Stimulated activated CD8-positive, alpha-beta memory T cell treated with anti-CD3 and anti-CD28 coated beads, Interleukin-4, amount 100 ng/mL, for 4 hours (primary cell): ENCODE measurements at places on chromosomes 7 and 10.

- no peak for DNase-seq
These were observed 144.7 kb downstream of the ALOX5 start for GRCh38 chr10:45518741-45519140.

DNA sequence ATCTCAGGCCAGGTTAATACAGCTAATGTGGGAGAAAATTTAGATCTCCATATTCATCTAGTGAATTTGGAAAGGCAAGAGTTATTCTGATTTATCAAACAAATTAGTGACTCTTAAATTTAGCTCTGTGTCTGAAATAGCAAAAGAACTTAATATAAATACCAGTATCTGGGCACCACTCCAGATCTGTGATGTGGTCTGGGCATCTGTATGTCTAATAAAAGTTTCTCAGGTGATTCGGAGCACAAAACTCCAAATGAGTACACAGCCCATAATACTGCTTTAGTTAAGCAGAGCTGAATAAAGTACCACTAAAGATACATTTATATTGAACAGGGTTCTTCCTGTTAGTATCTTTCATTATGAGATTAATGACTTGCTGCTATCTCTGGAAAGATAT, 261.4 kb downstream of the BAMBI start:
- DNase-seq: no peak

- DNase-seq: no peak
These were observed 159.2 kb downstream of the NEURL1 start for GRCh38 chr10:103652599-103653281.

- DNase-seq: no peak
These were observed at the start of gene DDC for GRCh38 chr7:50564640-50565558. TSS of gene DDC (minus strand) at chr7:50565405. CDS start at chr7:50544085, 21,320 bp downstream.

- no peak for DNase-seq
These were observed 127.4 kb upstream of the AGR3 start for GRCh38 chr7:17009007-17009719.

GRCh38 chr7:34165927-34166550, 260.7 kb downstream of the BMPER start:
- no peak for DNase-seq

- no peak for DNase-seq
These were observed 268.6 kb downstream of the HGF start for GRCh38 chr7:81501220-81501619.

DNA sequence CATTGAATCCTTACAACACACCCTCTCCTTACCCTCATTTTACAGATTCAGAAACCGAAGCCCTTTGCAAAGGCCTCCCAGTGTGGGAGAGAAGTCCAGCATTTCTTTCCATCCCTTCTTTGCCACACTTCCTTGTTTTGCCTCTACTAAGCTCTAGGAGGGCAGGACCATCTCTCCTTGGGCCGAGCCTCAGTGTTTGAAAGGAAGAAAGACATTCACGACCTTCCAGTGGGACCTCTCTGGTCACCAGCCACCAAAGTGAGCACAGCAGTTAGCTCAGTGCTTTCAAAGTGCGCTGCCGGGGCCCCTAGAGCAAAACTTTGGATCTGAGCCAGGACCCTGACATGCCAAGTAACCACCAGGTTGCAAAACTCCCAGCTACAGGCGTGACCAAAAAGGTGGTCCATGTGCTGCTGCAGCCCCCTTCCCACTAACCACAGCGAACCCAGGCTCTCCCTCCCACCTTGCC, 12.4 kb downstream of the CTBP2 start:
- no peak for DNase-seq

DNA sequence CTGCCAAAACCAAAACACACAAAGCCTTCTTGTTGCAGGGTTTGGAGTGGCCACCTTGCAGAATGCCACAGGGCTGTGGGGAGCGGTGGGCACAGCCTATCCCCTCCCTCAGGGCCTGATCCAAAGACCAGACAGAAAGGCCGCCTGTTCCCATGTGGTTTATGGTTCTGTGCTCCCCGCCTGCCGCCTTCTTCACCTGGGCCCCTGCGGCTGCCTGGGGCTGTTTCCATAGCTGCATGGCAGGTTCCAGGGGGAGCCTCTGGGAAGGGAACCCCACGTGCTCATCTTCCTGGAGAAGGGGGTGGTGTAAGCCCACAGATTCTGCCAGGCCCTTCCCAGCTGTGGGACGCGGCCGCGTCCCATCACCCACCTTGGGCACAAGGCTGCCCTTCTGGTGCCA, 70.7 kb upstream of the EZH2 start:
- DNase-seq: no peak

DNA sequence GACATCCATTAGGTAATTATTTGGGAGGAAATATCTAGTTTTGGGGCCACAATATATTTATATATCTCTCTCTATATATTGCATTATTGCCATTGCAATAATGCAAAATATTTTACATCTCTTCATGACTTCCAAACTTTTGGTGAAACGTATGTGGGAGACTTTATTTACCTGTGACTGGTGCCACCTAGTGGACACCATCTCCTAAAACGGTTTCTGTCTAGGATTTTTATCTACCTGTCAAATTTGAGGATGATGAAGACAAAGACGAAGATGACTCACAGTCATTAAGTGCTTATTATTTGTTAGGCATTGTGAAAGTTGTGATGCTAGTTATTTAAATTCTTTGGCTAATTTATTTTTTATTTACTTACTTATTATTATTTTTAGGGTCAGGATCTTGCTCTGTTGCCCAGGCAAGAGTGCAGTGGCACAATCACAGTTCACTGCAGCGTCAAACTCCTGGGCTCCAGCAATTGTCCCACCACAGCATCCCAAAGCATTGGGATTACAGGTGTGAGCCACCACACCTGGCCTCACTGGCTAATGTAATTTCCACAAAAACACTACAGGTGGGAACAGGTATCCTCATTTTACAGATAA, 18.7 kb upstream of the CBLL1 start:
- DNase-seq: no peak

DNA sequence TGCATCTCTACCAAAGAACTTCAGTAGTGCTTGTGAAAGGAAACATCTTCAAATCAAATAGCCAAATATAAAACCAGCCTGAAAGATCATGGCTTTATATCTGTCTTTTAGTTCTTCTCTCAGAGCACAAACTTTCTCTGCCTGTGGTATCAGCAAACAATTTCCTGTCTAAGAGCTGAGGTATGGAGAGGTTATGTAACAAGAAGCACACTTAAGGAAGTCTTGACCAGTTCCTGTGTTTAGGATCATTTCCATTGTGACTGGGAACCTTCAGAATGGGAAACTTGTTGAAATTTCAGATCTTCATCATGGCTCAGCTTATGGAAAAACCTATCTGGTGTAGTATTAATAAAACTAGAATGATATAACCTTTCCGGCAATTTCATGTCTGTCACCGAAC, 148.8 kb downstream of the MBL2 start:
- no peak for DNase-seq

DNA sequence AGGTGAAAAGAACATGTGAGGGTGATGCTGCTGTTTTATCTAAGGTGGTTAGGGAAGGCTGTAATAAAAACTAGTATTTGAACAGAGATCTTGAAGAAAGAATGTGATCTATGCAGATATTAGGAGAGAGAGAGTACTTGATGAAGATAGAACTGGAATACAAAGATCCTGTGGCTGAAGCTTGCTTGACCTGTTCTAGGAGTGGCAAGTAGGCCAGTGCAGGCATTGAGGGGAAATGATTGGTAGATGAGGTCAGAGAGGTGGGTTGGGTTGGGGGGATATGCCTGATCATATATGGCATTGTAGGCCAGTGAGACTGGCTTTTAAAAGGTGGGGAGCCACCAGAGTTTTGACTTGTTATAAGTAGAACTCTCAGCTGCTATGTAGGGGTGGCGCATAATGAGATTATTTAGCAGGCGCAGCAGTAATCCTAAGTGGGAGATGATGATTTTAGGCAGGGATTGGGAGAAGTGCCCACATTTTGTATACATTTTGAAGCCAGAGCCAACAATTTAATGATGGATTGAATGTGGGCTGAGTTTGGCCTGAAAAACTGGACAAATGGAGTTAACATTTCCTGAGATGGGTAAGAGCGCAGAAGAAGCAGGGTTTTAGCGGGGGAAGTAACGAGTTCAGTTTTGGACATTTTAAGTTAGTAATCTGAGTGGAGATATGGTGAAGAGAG, 8.2 kb downstream of the CCSER2 start:
- no peak for DNase-seq

GRCh38 chr10:110529596-110530011, 31.9 kb downstream of the DUSP5 start:
- DNase-seq: no peak

DNA sequence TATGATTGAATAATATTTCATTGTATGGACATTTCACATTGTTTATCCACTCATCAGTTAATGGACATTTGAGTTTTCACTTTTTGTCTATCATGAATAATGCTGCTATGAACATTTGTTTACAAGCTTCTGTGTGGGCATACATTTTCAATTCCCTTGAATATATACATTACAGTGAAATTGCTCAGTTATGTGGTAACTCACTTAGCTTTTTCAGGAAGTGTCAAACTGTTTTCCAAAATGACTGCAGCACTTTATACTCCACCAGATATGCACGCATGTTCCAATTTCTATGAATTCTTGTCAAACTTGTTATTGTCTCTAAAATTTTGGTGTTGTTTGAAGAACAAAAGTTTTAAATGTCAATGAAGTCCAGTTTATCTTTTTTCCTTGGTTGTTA, 401.2 kb downstream of the THSD7A start:
- no peak for DNase-seq

DNA sequence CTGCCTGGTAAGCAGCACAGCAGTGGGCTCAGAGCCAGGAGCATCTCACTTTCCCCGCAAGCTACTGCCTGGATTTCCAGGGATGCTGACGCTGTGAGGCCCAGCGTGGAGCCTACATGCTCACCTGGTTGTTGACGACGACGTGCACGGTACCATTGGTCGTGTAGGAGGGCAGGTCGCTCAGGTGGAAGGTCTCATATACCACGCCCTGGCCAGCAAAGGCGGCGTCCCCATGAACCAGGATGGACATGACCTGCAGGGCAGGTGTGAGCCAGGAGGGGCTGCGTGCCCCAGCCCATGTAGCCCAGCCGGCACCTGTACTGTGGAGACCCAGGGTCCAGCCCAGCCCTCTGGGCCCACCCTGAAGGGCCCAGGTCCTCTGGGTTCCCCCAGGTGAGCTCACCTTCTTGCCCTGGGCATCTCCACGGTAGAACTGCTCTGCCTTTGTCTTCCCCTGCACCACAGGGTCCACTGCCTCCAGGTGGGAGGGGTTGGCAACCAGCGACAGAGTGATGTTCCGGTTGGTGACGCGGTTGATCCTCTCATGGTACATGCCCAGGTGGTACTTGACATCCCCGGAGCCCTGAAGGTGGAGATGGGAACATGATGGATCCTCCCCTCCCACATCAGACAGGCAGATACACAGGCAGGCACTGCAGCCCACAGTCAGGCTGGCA, 15.4 kb downstream of the OGDHL start:
- no peak for DNase-seq

- DNase-seq: no peak
These were observed 68.0 kb downstream of the SEPTIN14 start for GRCh38 chr7:55794527-55794926.

- no peak for DNase-seq
These were observed 314.3 kb downstream of the HPSE2 start for GRCh38 chr10:98921316-98921715.

GRCh38 chr10:109969760-109970346, 37.9 kb upstream of the ADD3 start:
- DNase-seq: no peak

DNA sequence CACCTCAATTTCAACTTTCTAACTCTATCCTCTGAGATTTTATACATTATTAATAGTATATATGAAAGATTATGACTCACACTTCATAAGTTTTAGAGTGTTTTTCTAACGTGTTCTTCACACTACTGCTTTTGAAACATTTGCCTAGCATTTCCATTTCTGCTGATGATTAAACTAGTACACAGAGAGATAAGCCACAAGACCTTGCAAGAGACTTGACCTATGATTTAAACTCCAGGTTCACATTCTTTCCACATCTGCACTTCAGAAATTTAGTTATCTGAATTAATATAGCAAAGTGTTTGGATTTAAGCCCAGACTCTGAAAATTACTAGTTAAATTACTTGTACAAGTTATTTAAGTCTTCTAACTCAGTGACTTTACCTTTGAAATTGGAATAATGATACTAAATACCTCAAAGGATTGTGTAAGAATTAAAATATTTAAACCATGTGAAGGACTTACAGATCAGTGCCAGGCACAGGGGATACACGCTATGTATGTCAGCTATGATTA, 66.6 kb downstream of the PCLO start:
- no peak for DNase-seq

DNA sequence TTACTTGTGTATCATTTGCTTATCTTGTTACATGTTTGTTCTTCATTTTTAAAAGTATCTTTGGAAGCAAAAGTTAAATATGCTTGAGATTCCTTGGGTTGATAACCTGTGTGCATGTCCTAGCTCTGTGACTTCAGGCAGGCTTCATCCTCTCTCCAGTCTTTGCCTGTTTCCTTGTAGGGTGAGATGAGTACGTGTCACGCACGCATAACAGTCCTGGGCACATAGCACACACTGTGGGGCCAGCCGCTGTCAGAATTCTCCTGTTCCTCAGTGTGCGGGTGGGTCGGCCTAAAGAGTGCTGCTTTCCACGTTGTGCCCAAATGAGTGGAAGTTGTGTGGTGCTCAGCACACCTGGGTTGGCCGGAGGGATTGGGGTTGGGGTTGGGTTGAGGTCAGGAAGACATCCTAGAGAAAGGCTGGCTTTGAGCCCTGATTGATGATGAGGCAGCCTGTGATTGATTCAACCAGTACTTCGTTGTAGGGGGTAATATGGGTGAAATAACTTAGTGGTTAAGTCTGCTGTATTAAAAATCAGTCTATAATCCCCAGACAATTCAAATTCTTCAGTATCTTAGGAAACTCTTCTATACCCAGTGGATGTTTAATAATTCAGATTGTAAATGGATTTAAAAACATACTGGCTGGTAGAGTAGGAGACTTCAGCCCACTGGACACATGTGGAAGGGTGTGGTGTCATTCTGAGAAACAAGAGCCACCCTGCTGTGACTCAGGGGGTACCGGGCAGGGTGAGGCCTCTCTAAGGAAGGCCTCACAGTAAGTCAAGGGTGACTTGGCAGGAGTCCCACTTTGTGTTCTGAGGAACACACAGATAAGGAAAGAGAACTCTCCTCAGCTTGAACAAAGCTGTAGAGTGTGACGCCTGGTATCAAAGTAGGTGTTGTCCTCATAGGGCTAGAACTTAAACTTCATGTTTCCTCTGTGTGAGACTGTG, 54.8 kb downstream of the DAGLB start:
- no peak for DNase-seq

- DNase-seq: no peak
These were observed 16.8 kb downstream of the MACC1 start for GRCh38 chr7:20200361-20200760.

- no peak for DNase-seq
These were observed 258.2 kb downstream of the SDK1 start for GRCh38 chr7:3559278-3559677.

DNA sequence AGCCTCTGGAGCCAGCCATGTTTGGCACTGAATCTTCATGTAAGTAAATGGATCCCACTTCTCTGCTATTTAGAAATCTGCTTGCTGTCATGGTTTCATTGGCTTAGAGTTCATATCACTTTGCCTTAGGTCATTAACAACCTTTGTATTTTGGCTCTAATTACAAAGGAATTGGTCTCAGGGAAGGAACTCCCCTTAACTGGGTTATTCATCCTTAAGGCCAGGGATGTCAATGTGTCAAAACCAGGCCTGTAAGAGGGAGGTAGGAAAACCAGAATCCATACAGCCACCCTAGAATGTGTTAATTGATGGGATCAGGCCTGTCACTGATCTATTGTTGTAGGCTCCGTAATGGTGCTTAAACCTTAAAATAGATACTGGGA, 67.3 kb downstream of the ST7 start:
- DNase-seq: no peak

GRCh38 chr10:129628823-129629222, 161.8 kb downstream of the MGMT start:
- no peak for DNase-seq

- DNase-seq: no peak
These were observed 732.8 kb downstream of the POM121L12 start for GRCh38 chr7:53768186-53768585.
